SJSA1 (cell line): ENCODE measurements at places on chromosomes 2 and 18.

- DNase-seq: no peak
These were observed 728 bp downstream of the AUP1 start for GRCh38 chr2:74528600-74529356.

GRCh38 chr2:27724905-27725701 lies 46.4 kb upstream of the MRPL33 start:
- no peak for DNase-seq

DNA sequence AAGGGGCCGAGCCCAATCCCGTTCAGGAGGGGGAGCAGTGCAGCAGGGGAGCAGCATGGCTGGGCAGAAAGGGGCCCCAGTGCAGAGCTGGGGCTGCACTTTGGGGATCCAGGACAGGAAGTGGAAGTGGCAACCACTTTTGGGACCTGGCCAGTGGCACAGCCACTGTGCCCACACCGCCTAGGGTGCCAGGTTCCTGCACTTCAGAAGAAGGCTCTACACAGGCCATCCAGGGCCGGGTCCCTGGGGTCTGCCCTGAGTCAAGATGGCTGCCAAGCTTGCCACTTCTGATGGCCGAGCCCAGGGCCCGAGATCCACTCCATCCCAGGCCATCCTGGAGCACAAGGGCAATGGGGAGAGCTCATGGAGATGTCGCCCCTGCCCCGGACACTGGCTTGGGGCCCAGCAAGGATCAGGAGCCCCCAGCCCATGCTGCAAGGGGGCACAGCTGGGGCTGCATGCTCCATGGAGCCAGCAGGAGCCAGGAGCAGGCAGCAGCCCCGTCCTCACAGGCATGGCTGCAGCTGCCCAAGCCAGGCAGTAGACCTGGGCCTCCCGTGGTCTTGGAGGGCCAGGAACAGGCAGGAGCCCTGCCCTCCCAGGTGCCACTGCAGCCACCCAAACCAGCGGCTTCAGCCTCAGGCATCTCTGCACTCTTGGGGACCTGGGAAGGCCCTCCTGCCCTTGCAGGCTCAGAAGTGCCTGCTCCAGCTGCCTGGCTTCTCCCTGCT lies 35.0 kb upstream of the ID2 start:
- no peak for DNase-seq

GRCh38 chr2:200336980-200337615 lies 30.6 kb downstream of the SPATS2L start:
- DNase-seq: no peak

DNA sequence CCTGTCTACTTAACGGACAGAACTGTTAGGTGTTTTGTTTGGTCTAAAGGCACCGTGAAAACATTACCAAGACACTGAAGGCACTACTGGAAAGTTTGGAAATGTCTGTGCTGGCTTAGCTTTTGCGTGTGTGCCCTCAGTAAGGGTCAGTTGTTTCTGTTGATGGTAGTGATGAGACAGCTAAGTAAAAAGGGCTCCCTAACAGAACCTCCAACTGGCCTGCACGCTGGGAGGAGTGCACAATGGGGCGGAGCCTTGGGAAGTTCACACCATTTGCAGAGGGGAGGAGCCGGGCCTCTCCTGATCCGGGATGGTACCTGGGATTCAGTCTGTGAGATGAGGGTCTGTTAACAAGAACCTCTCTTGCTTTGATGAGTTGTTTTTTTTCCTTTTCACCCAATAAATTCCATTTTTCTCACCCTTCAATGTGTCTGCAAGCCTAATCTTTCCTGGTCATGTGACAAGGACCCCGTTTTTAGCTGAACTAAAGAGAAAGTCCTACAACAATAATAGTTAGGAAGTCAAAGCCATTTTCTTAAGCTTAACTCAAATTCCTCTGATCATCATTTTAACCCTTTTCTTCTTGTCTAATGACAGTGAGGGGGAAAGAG lies 368.7 kb downstream of the PARD3B start:
- DNase-seq: no peak

- no peak for DNase-seq
These were observed 5.0 kb downstream of the RBKS start for GRCh38 chr2:27885234-27885633.

DNA sequence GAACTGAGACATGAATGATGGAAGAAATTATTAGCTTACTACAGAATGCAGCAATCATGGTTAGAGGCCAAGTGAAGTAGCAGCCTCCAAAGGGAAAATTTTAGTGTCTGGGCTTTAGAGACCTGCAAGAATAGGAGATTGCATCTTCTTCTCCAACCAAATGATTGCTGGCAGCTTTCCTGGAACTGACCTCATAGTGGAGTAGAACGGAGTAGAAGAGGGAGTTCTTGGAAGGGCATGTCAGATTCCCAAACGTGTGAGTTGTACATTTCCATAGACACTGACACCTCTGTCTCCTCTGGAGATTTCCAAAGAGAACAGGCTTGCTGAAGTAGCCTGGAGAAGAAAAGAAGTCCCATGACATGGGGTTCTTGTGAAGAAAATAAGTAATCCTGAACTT lies 169.8 kb upstream of the ERBB4 start:
- DNase-seq: no peak

- DNase-seq: peak; percentile 51
These were observed 36.6 kb upstream of the CETN1 start for GRCh38 chr18:543447-544078.

- DNase-seq: no peak
These were observed 29.0 kb downstream of the PSME4 start for GRCh38 chr2:53941749-53942148.

DNA sequence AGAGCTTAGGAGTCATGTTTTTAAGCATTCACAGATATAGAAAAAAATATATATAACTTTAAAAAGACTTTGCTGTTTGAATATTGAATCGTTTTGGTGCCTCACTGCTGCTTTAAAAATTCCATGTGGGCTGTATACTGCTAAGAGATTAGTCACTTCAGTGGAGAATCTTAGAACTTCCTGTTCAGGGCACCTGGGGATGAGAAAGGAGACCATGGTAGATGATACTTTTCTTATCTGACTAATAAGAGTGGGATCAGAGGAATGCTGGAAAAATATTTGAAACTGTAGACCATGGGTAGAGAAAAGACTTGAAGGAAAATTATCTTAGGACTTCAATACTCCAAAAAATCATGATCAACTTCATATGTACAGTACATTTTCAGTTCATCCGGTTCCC lies 442.2 kb upstream of the SETBP1 start:
- no peak for DNase-seq

- no peak for DNase-seq
These were observed 10.8 kb downstream of the GLS start for GRCh38 chr2:190891372-190891771.

- DNase-seq: peak; percentile 94
These were observed 86.8 kb upstream of the SP3 start for GRCh38 chr2:174051741-174052583.

- DNase-seq: no peak
These were observed 3.4 kb downstream of the NGEF start for GRCh38 chr2:233009661-233010060.

GRCh38 chr2:21382701-21383520 lies 259.1 kb downstream of the TDRD15 start:
- DNase-seq: no peak

DNA sequence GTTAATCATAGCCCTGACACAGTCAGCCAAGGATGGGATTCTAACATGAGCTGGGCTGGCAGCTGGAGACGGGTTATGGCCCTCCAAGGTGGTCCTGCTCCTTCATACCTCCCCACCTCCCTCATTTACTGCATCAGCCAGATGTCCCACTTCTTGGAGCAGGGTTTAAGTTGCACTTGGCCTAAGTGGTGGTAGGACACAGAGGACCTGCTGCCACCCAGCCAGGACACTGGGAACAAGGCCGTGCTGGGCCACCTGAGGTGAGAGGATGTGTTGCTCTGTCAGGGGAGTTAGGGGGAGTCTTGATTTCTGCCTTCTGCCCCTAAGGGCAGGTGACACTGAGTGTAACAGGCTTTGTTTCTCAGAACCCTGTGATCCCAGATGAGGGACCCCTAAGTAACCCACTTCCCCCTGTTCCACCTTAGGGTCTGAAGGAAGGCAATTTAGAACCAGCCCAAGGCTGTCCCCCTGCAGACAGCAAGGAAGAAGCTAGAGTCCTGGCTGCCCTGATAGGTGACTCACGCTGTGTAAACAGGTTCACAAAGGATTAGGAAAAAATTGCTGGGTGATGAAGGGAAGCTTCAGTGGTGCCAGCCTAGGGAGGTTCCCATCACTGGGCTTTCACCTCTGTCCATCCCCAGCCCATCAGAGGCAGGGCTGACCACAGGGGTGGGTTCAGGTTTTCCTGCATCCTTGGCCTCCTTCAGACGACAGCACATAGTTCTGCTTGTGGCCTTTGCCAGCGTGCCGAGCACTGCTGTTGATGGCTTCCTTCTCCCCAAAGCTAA lies 114.3 kb upstream of the MCFD2 start:
- DNase-seq: peak; percentile 58

DNA sequence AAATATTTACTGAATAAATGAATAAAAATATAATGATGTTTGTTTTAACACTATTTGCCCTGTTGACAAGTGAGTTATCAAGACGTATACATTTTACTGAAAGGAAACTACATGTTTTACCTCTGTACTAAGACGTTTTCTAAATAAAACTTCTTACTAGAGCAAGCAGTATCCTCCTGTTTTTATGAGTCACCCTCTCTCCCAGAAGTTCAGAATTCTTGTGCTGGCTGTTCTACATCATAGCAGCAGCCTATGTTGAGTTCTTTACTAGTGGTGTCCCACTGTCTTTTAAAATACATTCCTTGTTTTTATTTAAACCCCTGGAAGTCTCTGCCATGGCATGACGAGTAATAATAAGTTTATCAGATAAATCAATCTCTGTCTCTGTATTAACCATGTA lies 297.4 kb downstream of the CALCRL start:
- DNase-seq: no peak

DNA sequence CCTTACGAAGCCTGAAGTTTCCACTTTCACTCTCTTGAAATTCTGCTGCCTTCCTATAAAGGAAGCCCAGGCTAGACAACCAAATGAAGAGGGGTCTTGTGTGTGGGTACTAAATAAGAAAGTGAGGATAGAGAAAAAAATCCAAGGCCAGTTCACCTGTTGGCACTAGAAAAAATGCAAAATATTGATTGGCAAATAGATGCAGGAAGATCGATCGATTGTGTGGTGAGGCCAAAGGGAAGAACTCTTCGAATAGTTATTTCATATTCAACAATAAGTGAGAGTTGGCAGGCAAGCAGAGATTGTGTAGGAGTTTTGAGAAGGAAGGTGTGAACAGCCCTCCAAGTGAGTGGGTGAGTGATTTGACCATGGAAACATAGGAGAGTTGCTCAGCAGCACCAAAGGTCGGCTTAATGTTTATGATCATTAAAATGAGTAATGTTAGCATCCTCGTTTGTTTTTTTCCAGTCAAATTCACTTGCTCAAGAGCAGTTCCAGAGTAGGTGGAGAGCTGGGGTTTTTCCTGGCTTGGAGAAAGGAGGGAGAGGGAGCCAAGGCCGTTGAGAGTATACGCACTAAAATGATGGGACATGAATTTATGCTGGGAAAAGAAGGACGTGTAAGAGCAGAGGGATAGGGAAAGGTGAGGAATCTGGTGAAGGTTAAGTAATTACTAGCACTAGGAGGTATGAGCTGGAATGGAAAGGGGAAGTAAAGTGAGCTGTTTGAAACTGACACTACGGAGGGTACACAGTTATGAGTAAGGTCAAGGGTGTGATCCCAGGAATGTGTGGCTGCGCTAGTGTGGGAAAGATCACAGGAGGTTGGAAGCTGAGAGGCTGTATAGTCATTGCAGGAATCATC lies 1.1 kb upstream of the NAPG start:
- DNase-seq: no peak

DNA sequence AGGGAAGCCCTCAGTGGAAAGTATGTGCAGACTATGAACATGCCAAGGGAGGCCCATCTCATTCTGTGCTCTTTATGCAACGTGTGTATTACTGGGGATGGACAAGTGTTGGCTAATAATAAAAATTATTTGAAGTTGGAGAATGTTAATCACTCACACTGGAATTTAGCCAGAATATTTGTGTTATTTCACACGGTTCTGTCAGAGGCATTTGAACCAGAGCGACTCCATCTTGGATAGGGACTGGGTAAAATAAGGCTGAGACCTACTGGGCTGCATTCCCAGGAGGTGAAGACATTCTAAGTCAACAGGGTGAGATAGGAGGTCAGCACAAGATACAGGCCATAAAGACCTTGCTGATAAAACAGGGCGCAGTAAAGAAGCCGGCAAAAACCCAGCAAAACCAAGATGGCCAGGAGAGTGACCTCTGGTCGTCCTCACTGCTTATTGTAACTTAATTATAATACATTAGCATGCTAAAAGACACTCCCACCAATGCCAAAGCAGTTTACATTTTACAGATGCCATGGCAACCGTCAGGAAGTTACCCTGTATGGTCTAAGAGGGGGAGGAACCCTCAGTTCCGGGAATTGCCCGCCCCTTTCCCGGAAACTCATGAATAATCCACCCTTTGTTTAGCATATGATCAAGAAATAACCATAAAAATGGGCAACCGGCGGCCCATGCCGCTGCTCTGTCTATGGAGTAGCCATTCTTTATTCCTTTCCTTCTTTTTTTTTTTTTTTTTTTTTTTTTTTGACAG lies 2.6 kb upstream of the FZD5 start:
- DNase-seq: no peak

DNA sequence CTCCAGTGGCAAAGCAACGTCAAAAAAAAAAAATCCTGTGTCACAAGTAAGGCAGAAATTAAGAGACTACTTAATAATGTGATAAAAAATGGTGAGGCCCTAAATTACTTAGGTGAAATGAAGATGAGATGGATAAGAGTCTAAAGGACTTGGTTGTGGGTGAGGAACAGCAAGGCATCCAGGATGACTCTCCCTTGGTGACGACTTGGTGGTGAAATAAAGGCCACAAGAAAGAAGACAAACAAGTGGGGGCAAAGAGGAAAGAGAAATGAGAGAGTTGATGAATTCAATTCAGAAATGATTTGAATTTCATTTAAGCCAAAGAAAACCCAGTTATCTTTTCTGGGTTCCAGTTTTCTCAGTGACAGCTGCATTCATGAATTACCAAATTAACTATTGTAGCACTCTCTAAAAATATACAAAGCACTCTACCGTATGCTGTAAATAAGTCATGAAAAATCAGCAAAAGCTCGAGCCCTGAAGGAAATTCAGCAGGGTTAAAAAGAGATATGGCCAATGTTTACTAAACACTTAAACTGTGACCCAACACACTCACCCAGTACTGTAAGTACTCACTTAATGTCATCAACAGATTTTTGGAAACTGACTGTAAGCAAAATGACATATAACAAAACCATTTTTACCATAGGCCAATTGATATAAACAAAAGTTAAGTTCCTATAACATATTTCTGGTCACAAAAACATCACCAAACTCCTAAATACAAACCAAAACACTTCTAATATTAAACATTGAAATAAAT lies 1.4 kb downstream of the METTL8 start:
- no peak for DNase-seq

- peak; percentile 2 for DNase-seq
These were observed 1.3 kb upstream of the LRP2 start for GRCh38 chr2:169363560-169364150.

DNA sequence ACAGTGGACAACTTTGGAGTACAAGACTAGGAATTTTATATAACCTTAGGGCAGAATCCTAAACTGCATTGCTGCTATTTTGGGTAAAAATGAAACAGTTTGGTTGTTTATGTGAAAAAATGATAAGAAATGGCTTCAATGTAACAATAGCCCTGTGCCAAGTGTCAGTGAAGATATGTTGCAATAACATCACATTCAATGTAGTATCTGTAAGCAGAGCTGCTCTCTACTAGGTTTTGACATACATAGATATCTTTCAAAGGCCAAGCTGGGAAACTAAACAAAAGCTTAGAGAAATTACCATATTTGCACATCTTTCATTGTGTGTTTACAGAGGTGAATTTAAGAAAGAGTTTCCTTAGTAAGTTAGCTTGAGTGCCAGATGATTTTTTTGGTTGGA lies 135.0 kb upstream of the DOK6 start:
- no peak for DNase-seq

- DNase-seq: no peak
These were observed 425.5 kb downstream of the TSN start for GRCh38 chr2:122180972-122181371.
